ENCODE measurements at places on chromosomes 2 and 18.

- peak; percentile 40 for DNase-seq
Observed at GRCh38 chr2:37670378-37671008, 949 bp downstream of the CDC42EP3 start.

- peak; percentile 27 for DNase-seq
Observed at GRCh38 chr2:39403311-39403710, 33.8 kb downstream of the MAP4K3 start.

GRCh38 chr2:213551526-213551925, 267.3 kb downstream of the SPAG16 start:
- DNase-seq, result no peak

- DNase-seq, result no peak
Observed at GRCh38 chr2:210623506-210623905, 67.1 kb downstream of the CPS1 start.

- no peak for DNase-seq
Observed at GRCh38 chr2:120745420-120746111, 9.9 kb downstream of the GLI2 start.

DNA sequence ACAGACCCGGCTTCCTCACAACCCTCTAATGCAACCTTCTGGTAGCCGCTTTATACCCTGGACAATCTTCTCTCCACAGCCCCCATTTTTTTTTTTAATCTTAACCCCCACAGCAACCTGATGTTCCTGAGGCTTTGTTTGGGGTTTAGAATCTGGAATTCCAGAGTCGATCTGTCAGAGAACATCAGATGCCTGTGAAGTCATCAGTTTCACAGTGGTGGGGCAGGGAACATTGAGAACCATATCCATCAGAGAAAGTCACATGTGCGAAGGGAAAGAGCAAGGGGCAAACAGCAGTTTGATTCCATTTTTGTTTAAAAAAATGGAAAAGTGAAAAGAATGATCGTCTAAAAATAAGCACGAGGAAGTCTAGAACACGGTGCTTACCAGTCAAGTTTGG, 20.6 kb downstream of the NPAS2 start:
- no peak for DNase-seq

DNA sequence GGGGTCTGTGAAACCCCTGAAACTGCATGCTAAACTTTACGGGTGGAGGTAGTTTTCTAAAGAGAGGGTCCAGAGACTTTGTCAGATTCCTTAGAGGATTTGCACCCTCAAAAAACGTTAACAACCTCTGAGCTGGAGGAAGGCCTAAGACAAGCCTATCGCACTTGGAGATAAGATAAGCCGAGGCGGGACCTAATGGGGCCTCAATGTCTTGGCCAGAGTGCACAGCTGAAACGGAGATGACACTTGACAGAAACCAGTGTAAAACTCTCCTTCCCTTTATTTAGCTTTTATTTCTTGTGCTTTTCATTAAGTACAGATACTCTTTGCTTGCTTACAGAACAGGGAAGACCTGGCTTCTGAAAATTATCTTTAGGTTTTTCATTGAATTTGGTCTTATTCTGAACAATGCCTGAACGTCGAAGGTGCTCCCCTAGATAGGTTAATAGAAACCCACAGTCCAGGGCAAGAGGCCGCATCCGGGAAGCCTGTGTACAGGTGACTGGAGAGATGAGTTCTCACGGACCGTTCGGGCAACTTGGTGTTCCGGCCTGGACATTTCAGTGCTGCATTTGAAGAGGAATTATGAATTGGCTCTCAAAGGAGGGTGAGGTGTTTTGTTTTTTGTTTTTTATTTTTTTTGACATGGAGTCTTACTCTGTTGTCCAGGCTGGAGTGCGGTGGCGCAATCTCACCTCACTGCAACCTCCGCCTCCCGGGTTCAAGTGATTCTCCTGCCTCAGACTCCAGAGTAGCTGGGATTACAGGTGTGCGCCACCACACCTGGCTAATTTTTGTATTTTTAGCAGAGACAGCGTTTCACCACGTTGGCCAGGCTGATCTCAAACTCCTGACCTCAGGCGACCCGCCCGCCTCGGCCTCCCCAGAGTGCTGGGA, 49.7 kb downstream of the SH3BP4 start:
- peak; percentile 36 for DNase-seq

- DNase-seq, result no peak
Observed at GRCh38 chr2:104932243-104932642, 78.3 kb downstream of the POU3F3 start.

DNA sequence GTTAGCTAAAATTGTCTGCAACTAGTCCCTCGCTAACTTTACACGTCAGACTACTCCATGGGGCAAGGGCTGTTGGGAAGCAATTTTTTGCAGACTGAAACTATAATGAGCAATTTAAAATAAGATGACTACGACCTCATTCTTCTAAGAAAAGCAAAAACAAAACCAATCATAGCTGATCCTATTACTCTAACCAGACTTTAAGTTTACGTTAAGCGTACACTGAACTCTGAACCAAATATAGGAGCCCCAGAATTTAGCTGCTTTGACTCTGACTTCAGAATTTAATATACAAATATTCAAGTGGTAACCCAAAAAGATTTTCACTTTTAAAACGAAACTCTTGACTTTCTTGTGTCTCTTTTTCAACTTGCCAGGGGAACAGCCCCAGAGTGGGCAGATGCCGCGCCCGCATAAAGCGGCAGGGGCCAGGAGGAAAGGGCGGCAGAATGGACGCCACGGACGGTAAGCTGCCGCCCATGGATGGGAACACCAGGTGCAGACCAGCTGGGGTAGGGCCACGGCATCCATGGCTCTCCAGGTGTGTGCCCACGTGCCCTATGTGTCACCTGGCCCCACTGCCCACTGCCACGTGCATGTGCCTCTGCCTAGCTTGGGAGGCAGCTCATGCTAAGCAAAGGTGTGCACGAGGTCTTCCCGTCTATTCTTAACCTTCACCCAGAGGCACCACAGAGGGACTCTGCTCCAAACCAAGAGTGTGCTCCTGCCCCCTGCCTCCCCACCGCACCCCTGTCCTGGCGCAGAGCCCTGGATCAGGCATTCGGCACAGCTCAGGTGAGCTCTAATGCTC, 217.6 kb downstream of the HDAC4 start:
- no peak for DNase-seq

DNA sequence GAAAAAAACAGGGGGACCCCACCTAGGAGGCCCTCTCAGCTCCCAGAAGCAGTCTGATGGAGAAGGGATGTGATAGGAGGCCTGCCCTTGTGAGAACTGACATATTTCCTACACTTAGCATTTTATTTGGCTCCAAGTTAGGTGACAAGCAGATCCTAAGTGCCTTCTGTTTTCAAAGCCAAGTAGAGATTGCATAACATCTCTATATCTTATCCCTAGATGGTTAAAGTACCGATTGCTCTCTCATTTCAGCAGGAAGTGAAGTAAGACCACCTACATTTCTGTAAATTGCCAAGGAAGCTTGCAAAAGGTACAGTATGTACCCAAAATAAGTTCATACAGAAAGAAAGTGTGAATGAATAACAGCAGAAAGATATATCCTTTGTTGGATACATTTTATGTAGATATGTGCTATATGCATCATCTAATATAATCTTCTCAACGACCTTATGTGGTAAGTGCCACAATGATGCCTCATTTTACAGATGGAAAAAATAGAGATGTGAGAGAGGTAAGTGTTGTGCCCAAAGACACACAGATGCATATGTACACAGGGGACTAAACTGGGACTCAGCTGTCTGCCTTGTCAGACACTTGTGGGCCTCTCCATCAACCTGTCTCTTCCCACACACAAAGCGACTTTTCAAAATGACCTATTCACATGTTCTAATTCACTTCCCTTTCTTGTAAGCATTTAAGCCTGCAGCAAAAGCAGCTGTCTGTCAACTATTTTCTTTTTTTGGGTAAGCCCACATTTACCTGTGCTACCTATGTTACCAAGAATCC, 38.9 kb downstream of the DHRS9 start:
- DNase-seq, result peak; percentile 56

GRCh38 chr2:150485114-150485870, 2.2 kb downstream of the RND3 start:
- DNase-seq, result peak; percentile 74

GRCh38 chr2:226420646-226421045, 379.0 kb downstream of the IRS1 start:
- DNase-seq, result no peak

- DNase-seq, result peak; percentile 75
Observed at GRCh38 chr2:186862869-186863709, 14.1 kb upstream of the ZSWIM2 start.

- peak; percentile 63 for DNase-seq
Observed at GRCh38 chr18:27413495-27414401, 228.6 kb upstream of the CHST9 start.

DNA sequence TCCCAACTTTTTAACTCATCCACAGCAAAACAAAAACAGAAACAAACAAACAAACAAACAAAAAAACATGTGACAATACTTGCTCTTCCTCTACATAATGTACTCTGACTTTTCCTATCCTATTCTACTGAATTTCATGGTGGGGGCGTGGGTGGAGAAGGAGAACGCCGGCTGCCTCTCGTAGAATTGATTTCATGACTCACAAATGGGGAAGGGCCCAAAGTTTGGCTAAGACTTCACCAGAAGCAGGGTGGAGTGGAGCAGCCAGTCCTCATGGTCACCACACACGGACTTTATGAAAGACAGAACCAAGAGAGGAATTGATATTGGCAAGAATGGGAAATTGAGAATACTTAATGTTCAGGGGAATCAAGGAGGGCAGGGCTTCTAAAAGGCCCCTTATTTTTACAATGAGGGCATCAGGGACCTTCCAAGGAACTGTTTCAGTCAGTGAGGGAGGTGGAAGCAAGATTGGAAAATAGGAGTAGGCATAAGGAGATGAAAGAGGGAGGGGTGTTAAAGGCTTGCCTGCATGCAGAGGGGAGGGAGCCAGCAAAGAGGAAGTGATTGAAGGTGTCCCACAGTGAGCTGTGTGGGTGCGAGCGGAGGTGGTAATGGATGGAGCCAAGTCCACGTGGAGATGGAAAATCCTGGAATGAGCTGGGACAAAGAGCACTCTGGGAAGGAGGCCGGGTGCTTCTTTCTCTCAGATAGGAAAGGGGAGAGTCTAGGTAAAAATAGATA, 27.9 kb downstream of the MARCHF4 start:
- DNase-seq, result no peak

- DNase-seq, result peak; percentile 72
Observed at GRCh38 chr2:171146633-171147032, 14.1 kb downstream of the TLK1 start.

- no peak for DNase-seq
Observed at GRCh38 chr2:134392442-134393074, 138.7 kb downstream of the MGAT5 start.
